ENCODE measurements at places on chromosomes 2 and 18. TPM values are rescaled to one million over a fixed set of nuclear protein-coding genes. Genes with fewer than 3 reads are reported as not detected.

DNA sequence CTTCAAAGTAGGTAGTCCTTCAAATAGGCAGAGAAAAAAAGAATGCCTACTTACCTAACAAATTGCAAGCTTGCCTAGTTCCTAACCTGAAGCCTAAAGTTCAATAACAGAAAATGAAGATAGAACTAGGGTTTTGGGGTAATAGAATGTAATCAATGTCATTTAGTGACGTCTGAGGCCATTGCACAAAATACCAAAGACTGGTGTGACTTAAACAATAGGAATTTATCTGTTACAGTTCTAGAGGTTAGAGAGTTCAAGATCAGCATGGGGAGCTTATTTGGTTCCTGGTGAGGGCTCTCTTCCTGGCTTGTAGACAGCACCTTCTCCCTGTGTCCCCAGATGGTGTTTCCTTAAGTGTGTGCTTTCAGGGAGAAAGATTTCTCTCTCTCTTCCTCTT lies 4.7 kb upstream of the NPC1 start:
- no peak for DNase-seq

DNA sequence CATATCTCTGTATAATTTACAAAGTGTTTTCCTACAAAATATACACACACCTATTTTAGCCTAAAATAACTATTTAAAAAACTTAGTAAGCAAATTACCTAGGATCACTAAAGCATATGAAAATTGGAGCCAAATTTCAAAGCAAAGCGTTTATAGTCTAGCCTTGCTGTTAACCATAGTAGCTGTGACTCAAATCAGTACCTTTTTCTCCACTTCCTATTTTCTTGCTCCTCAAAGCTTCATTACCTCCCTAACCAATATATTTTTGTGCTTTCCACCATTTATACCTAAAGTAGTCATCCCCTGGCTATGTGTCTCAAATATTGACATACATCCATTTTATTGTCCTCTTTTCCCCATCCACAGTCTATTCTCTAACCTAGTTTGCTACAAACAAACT lies 73.1 kb downstream of the ERBB4 start:
- no peak for DNase-seq

- DNase-seq: peak; percentile 71
Measured at GRCh38 chr2:120760446-120761135, 24.9 kb downstream of the GLI2 start.

The SLC19A3 gene
- 1.2 TPM for total RNA-seq

DNA sequence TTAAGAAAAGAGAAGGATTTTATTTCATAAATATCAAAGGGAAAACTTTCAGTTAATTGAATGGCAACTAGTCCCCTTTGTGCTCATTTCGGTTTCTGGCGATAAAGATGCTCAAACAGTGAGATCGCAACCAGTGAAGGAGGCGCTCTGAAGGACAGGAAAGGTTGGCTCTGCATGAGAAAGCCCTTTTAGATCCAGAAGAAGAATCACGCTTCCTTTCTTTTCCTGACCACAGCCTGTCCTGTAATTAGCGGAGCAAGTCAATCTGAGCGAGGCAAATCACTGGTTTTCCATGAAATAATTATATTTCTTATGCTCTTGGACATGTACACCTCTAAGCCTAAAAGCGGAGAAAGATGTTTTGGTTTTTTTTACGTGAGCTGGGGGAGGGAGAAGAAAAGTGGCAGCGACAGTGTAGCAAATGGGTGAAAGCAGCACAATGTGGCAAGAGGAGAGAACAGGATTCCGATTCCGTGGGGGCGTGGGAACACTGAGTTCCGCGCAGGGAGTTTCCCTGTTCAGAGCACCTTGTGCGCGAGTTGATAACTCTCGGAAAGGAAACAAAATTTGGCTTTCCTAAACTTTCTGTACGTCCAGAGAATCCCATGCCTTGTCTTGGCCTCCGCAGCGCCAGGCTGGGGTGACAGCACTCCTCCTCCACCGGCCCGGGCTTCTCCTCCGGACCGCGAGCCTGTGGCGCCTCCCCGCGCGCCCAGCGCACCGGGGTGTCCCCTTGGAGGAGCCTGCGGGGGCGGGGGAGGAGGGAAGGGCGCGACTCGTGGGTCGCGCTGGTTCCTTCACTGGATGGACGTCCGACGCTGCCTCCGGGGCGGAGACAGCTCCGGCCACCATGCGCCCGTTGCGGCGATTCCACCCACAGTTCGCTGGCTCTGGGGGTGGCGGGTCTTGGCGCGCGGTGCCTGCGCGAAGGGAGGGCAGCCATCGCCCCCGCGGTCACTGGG lies 620 bp upstream of the SLC9A2 start:
- peak; percentile 31 for DNase-seq

The CNGA3 gene
- not detected for total RNA-seq

DNA sequence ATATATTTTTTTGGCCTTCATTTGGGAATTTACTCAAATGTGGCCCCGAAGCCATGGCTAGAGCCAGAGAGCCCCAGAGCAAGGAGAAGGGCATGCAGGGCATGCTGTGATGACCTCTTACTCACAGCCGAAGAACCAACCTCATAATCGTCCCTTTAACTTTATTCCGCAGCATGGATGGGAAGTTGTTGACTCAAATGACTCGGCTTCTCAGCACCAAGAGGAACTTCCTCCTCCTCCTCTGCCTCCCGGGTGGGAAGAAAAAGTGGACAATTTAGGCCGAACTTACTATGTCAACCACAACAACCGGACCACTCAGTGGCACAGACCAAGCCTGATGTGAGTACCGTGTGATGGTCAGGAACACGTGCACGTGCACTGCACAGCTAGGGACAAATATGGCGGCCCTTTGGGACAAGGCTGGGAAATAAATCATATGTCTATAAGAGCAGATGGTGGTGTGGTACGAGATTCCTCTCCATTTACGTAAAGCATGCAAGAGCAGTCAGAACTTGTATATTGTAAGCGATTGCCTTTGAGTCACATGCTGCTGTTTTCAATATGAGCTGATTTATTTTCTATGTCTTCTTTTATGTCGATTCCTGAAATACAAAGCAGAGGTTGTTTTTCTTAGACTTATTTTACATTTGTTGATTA lies 280.9 kb downstream of the NEDD4L start:
- DNase-seq: no peak

DNA sequence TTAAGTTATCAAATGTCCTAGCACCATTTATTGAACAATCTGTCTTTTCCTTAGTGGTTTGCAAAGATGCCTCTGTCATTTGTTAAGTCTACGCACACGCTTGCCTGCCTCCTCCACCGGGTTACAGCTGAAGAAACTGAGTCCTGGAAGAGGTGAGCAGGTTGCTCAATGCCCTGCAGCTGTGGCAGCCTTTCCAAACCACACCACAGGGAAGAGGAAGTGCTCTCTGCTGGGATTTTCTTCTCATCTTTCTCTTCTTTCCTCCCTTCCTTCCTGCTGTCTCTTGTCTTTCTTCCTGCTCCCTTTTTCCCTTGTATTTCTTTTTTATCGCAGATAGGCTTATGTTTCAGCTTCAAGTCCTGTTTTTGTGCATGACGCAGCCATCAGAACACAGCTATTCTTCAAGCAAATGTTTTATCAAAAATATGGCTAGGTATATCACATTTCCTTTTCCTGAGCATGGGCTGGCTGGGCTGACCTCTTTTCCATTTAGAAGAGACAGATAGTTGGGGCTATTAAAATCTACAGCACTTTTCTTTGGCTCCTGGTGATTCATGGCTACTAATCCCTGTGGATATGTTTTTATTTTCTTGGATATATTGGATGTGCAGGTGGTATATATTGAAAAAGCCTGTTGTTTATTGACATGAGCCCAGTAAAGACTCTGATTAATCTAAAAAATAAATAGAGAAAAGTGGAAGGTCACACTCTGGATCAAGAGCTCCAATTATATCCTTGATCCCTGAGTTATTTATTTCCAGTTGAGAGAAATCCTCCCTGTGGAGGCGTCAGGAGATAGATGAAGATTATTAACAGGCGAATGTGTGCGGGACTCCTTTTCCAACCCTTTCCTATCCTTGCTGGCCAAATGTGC lies 214.6 kb downstream of the TSN start:
- no peak for DNase-seq

The MOB4 gene
- 33.0 TPM for total RNA-seq

DNA sequence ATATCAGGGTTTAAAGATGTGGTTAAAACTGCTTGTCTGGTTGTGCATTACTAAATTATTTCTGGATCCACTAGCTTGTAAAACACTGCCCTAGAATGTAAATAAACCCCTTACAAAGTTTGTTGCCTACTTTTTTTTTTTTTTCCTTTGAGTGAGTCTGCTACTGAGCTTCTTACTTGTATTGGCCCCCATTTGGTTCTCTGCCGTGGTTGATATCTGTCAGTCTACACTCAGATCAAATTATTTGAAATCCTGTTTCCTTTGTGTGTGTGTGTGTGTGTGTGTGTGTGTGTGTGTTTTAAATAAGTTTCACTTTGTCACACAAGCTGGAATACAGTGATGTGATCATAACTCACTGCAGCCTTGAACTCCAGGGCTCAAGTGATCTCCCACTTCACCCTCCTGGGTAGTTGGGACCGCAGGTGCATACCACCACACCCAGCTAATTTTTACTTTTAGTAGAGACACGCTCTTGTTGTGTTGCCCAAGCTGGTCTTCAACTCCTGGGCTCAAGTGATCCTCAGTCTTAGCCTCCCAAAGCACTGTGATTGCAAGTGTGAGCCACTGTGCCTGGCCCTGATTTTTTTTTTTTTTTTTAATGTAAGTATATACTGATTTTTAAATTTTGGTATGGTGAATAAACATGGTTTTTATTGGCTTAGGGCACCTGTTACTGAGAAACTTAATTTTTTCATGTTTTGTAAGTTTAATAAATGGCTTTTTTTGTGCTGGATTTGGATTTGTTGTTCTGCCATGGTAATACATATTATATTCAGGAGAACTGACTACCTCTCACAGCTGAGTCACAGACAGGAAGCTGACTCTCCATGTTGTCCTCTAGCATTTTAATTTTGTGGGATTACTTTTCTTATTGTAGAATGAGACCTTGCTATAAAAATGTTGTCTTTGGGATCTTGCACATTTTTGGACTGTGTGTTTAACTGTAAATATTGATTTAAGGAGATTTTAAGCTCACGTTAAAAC lies 48.5 kb downstream of the MAP4K4 start:
- no peak for DNase-seq

The FEV gene
- total RNA-seq: not detected

The AFF3 gene
- total RNA-seq: 10.0 TPM

The ZNF521 gene
- 28.8 TPM for total RNA-seq

- DNase-seq: no peak
Measured at GRCh38 chr2:85933753-85934594, 45.2 kb upstream of the ST3GAL5 start.

The ALMS1 gene
- 7.6 TPM for total RNA-seq

The LIMS2 gene
- 274 TPM for total RNA-seq

The FAM110C gene
- total RNA-seq: 5.2 TPM

GRCh38 chr2:107681936-107682335 lies 144.8 kb upstream of the RGPD4 start:
- DNase-seq: no peak

The CYP27C1 gene
- total RNA-seq: 0.10 TPM

The ZNF638 gene
- 96.2 TPM for total RNA-seq

The CD226 gene
- total RNA-seq: 0.92 TPM

DNA sequence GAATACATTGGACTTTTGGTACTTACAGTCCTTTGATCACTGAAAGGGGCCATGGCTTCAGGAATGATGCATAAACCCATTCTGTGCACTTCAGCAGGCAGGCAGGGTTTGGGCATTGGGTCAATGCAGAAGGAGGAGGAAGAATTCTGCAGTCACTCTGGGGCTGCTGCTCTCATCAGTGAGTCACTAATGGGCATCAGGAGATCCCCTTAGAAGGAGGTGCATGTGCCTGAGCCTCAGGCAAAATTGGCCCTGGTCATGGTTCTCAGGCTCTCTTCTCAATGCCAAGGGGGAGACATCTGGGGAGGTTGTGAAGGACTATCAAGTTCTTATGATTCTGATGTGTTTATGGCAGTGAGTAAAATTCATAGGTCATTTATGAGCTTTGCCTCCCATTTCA lies 52.0 kb upstream of the TNP1 start:
- DNase-seq: no peak

DNA sequence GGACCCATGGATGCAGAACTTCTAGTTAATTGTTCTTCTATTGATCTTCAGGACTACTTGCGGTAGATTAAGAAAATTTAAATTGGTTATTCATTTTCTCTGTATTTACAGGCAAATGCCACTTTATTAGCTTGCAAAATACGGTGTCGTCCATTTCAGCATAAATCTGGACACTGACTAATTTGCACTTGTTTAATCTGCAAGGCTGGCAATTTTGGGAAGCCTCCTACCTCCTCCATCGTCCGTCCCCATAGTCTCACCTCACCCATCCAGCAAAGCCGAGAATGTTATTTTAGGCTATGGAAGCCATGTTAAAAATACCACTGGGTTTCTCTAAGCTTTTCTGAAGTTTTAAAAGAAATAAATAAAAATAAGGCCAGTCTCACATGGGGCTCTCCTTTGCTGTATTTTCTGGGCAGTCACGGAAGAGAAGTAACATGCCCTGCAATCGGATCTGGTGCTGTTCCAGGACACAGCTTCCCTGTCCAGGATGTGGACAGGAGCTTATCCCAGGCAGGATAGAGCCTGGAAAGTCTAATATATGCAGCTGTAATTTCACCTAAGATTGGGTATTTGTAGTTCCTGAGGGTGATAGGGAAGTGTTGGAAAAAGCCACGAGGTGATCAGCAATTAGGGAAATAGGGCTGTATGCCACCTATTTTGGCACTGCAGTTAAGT lies 17.4 kb downstream of the TMEM178A start:
- no peak for DNase-seq
